Suppressor macrophage (primary cell): ENCODE measurements at places on chromosomes 7 and 10.

DNA sequence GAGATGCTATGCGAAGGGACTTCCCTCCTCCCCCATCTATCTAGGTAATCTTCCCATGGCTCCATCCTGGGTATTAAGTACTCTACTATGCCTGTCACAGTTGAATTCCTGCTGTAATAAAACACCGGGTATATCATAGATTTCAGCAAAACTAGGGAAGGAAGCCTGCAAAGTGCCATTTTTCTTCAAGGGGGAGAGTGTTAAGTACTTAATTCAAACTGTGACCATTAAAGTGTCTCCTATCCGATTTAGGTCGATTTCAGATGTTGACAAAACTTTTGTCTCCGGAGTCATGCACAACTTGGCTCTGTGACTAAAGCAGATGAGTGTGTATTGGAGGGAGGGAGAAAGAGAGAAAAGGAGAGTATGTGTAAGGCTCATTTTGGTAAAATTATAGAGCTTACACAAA, 4.6 kb downstream of the HOXA4 start:
- DNase-seq = no peak

GRCh38 chr10:29532256-29532878, 102.4 kb downstream of the SVIL start:
- no peak for DNase-seq

- DNase-seq = no peak
Observed at GRCh38 chr7:32381024-32381601, 109.1 kb downstream of the LSM5 start.

DNA sequence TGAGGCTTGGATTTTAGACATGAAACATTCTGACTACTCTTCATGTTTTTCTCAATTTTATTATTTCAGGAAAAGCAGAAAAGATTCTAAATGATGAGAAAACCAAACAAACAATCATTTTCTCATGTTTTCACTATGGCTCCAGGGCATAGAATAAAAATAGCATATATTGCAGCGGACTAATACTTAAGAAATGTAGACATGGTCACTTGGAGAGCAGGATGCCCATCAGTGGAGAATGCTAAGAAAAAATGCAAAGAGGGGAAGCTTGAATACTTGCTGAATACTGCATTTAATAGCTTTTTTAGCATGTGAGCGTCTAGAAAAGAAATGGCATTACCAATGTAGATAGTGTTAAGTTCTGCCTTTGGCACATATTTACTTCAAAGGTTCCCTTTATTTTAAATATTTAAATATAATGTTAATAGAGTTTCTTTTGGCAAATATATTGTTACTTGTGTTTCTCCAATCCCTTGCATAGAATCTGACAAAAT, 107.9 kb downstream of the PPP1R17 start:
- DNase-seq = no peak

DNA sequence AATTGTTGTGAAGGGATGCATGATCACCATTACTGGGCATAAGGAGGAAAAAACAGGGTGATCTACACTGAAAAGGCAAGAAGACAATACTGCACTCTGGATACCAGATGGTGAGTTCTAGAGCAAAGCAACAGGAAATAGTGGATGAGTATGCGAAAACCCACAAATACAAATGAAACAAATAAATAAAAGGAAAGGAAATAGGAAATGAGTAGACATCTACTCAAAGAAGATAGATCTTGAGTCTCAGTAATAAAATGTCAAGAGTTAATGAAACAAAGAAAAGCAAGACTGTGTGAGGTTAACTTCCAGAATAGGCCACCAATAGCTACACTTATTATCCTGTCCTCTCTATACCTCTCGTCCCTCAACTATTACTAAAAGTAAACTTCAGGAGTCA, 11.7 kb downstream of the ORC5 start:
- no peak for DNase-seq

GRCh38 chr10:71695502-71696476, 23.8 kb downstream of the C10orf105 start:
- DNase-seq = peak; percentile 17

DNA sequence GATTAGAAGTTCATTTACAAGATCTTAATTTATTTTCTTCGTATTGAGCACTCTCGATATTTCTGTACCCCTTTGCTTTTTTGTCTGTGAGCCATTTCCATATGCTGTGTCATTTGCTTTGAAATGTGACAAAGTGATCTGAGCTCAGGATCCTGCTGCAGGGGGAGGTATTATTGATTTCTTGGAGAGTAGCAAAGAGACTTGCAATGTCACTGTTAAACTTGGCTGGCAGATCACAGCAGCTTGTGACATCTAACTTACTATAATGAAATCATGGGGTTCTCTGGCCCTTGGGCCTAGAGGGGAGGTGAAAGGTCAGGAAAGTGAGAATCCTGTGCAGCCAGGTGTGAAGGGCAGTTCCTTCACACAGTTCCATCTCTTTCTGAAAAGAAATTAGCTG, 923.4 kb downstream of the REEP3 start:
- DNase-seq = no peak

GRCh38 chr7:77587272-77587671, 50.2 kb downstream of the PTPN12 start:
- no peak for DNase-seq

DNA sequence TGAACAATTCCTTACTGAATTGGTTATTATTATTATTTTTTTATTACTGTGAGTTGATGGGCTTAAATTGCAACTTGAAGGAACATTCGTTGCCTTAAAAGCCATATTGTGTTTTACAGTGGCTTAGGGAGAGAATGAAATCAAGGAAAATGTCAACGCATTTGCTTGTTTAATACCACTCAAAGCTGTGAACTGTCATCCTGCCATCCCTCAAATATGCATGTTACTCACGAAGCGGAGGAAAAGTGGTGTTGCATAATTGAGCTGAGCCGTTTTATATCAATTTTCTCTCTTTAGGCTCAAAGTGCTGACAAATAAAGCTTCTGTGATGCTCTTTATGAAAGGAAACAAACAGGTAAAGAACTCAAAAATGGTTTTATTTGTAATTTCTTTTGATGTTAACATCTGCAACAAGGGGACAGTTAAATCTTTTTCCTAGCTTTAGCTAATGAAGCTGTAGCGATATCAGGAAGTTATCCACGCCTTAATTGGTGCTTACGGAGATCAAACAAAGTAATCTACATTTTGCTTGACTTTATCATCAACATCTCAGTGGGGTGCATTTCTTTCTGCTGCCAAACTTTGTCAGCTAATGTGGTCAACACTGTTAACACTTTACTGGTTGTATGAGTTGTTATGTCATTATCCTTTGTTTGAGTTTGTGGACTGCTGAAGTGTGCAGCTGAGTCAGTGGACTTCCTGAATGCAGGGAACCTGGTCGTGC, 33.1 kb downstream of the GLRX3 start:
- no peak for DNase-seq

DNA sequence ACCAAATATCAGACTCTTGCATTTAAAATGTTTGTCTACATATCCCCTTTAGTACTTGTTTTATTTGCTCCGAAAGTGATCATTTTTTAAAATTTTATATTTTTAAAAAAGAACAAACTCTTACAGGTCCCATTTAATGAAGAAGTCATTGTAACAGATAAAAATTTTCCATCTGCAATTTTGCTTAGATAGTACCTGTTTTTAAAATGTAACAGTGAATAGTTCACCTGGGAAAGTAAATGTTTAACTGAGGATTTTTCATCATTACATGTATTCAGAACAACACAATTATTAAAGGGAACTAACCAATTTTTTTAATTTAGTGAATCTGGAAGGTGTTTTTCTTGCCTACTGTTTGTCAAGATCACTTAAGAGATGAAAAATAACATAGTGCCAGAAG, 1099.5 kb upstream of the PHF14 start:
- DNase-seq = no peak

GRCh38 chr7:156380261-156380660, 260.3 kb upstream of the RNF32 start:
- DNase-seq = no peak

- no peak for DNase-seq
Observed at GRCh38 chr10:11861341-11861740, 38.2 kb downstream of the PROSER2 start.

- no peak for DNase-seq
Observed at GRCh38 chr10:75283078-75283670, 47.4 kb upstream of the COMTD1 start.

- DNase-seq = no peak
Observed at GRCh38 chr10:132058111-132058745, 7.5 kb upstream of the JAKMIP3 start.

- DNase-seq = no peak
Observed at GRCh38 chr10:77571490-77571889, 66.1 kb downstream of the KCNMA1 start.

DNA sequence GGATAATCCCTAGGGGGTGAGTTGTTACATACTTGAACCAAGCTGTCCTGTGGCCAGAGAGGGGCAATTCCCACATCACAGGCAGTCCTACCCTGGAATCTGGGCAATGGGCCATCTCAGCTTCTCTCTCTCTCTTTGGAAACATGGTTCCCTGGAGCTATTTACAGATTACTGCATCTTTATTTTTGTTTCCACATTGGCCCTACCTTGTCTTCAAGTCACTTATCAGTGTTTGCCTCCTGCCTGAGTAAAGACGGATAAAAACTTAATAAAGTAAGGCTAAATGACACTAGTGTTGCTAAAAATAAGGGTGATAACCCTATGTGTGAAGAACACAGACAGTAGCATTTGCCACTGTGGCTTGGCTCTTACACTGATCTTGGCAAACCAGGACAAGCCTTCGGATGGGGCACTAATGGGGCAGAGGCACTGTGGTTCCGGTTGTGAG, 228.2 kb downstream of the GFRA1 start:
- no peak for DNase-seq

DNA sequence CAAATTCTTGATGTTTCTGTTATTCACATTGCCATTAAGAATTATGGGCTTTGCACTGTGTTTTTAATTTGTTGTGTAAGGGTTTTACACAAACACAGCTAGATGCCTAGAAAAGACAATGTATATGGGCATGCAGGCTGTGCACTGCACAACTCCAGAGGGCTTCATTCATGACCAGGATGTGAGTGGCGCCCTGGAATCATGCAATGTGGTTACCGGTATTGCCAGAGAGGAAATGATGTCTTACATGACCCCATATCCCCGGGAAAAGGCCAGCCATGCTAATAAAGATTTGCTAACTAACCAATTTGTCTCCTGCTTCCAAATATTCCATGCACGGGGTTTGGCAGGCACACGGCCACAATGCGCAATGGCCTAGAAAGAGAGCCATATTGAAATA, 16.9 kb downstream of the KCNMA1 start:
- DNase-seq = peak; percentile 44

- DNase-seq = no peak
Observed at GRCh38 chr7:132486274-132486610, 90.0 kb downstream of the PLXNA4 start.

GRCh38 chr10:67079126-67079525, 153.3 kb downstream of the LRRTM3 start:
- peak; percentile 1 for DNase-seq

DNA sequence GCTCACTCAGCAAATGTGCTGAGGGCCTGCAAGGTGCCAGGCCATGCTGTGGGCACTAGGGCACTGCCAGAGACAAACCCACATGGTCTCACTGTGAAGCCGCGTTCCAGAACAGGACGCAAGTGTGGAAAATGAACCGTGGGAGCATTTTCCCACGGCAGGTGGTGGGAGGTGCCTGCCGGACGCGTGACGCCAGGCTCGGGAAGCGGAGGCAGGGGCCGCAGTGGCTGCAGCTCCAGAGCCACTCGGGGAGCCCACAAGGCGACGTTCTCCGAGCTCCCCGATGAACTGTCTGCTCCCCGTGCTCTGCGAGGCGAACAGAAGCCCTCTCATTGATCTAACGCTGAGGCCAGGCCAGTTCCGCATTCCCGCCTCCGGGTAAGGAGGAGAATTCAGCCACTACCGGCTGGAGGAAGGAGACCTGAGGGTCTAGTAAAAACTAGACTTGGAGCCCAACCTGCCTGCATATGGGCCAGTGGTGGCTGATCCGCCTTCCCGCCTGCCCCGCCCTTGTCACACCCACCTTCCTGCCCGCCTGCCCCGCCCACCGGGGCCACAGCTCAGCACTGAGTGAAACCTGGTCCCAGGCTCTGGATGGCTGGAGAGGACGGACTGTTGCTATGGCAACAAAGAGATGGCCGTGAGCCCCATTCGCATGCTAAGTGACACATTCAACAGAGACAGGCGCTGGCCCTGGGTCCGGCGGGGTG, 13.1 kb downstream of the ADGRA1 start:
- no peak for DNase-seq

DNA sequence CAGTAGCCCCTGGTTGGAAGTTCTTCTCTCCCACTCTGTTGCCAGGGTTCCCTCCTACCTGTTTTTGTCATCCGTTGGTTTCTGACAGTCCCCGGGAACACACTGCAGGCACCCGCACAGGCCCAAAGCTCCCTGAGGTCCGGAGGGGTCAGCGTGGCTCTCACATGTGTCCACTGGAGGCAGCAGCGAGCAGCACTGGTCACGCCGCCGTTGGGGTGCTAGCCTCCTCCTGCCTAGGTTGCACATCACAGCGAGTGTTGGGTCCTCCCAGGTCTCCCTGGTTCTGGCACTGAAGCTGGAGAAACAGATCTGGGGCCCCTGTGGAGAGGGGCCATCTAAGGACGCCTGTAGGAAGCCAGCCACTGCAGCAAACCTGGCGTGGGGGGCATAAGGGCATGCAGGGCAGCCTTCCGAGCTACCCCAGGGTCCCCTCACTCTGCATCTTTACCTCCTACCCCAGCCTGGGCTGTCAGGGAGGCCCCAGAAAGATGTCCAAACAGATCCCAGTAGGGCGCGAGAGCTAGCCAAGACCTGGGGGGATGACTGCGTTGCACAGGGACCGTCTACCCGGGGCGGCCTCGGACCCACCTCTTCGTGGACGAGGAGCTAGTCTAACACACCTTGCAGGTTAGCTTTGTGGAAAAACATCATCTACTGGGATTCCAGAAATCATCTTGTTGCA, 28.9 kb downstream of the LRRC27 start:
- peak; percentile 65 for DNase-seq

GRCh38 chr7:151451626-151452571, 12.0 kb upstream of the CRYGN start:
- no peak for DNase-seq

DNA sequence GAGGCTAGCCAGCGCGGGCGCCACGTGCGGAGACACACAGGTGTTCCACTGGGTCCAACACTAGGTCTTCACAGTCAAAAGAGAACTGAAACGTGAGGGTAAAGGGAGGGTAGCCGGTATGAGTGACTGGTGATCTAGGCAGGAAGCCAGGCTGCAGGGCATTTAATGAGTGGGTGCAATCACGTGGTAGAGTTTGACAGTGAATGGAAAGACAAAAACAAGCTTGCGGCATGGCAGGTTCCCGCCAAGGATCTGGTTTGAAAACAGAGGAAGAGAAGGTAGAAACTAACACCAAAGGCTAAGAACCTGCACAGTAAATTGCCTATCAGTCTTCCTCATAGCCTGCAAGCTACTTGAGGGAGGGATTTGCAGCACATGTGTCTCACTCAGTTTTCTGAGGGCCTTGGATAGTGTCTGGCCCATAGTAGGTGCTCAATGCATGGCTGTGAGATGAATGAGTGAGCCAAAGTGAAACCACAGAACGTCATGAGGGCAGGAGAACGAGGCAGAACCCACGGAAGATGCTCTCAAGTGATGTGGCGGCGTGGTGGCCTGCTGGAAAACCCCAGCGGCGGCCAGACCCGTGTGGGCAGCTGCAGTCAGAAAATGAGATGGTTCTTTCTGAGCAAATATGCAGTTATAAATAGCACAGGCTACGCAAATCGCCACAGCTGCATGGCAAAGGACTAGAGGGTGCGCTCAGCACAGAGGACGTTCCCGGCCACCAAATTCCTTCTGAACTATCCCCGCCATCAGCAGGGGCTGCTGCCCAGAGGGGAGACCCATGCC, 183.6 kb upstream of the NFE2L3 start:
- no peak for DNase-seq
